ENCODE measurements at places on chromosomes 12 and 14. TPM values are rescaled to one million over a fixed set of nuclear protein-coding genes. Genes with fewer than 3 reads are reported as not detected.

Gene ANKS1B
- 0.25 TPM for total RNA-seq

Gene EML1
- 0.12 TPM for total RNA-seq

Gene HOXC12
- total RNA-seq: not detected

Gene MYF5
- not detected for total RNA-seq

Gene ASCL1
- total RNA-seq: not detected

Gene SAV1
- total RNA-seq: 3.9 TPM

Gene SPTB
- not detected for total RNA-seq

Gene SIX4
- 0.02 TPM for total RNA-seq

Gene RNASE3
- total RNA-seq: not detected

Gene KRT78
- not detected for total RNA-seq

Gene TSPAN19
- not detected for total RNA-seq

Gene TAMALIN
- 6.9 TPM for total RNA-seq

Gene RNASE12
- not detected for total RNA-seq

Gene COQ5
- 27.9 TPM for total RNA-seq

Gene LAG3
- total RNA-seq: 13.1 TPM

Gene PIK3C2G
- not detected for total RNA-seq

Gene KRT82
- total RNA-seq: not detected

Gene CCDC196
- not detected for total RNA-seq

Gene HELB
- total RNA-seq: 42.3 TPM

Gene DACT1
- 1.2 TPM for total RNA-seq

Gene FGFR1OP2
- total RNA-seq: 84.8 TPM

Gene SMCO2
- 0.46 TPM for total RNA-seq

Gene SOX5
- total RNA-seq: not detected

Gene SRRM4
- not detected for total RNA-seq

Gene TAC3
- total RNA-seq: 0.25 TPM

Gene ANKRD9
- 4.9 TPM for total RNA-seq

Gene PLEKHG7
- total RNA-seq: not detected

Gene PGF
- total RNA-seq: 0.12 TPM

Gene BTG1
- total RNA-seq: 102 TPM

Gene NOVA1
- total RNA-seq: not detected

Gene ANO2
- total RNA-seq: not detected

All from activated CD4-positive, alpha-beta T cell treated with anti-CD3 and anti-CD28 coated beads, Interleukin-2, amount 10 ng/mL, durations not matched to agents 7 days and 5 days (primary cell).